Astrocyte (in vitro differentiated cells and primary cell): ENCODE measurements at places on chromosomes 2 and 18. TPM values are rescaled to one million over a fixed set of nuclear protein-coding genes. Genes with fewer than 3 reads are reported as not detected.

Gene SPIRE1
- total RNA-seq, result 38.9 and 42.0 TPM in 2 replicates

- H3K4me1 ChIP-seq, result peaks cover 4% of the 10 kb centered on the region
- no peak overlapping the region for H3K4me3 ChIP-seq
- H3K36me3 ChIP-seq, result no peaks in the 10 kb centered on the region
- no peak overlapping the region for H3K27ac ChIP-seq
Measured at GRCh38 chr2:238967031-238967977, 119.4 kb downstream of the TWIST2 start.

DNA sequence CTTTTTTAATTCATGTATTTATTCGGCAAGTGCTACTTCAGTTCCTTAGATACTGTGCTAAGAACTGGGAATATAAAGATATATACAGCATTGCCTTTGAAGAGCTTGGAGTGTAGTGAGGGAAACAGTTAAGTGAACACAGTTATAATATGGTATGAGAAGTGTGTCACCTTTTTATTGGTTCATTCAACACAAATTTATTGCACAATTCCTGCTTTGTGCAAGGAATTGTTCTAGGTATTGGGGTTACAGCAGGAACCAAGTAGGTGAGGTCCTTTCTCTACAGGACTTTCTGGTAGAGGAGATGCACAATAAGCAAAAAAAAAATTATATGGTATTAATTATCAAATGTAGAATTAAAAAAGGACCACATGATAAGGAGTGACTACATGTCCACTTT lies 65.5 kb downstream of the MTX2 start:
- H3K36me3 ChIP-seq, result no peaks in the 10 kb centered on the region
- H3K27ac ChIP-seq, result no peak overlapping the region
- no peak for DNase-seq
- H3K4me1 ChIP-seq, result no peaks in the 10 kb centered on the region
- H3K4me3 ChIP-seq, result no peak overlapping the region
- H3K27me3 ChIP-seq, result no peaks in the 10 kb centered on the region

DNA sequence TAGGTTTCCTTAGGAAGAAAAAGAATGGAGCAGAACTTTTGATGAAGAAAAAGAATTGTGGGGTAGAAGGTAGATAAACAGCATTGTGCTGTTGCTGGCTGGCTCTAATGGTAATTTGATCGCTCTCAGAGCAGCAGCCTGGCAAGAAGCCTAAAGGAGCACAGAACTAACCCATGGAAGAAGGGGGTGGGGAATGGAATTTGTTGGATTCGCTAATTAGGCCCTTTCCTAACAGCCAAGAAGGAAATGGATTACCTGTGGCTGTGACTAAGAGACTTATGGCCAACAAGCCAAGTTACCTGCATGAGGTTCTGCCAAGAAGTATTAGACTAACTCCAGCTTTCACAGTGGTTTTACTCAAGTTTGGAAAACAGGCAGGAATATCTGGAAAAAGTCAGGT lies 210.6 kb downstream of the IKZF2 start:
- H3K27ac ChIP-seq, result no peak overlapping the region
- DNase-seq, result peak; percentile 59
- H3K4me3 ChIP-seq, result no peak overlapping the region
- no peaks in the 10 kb centered on the region for H3K36me3 ChIP-seq
- H3K4me1 ChIP-seq, result no peaks in the 10 kb centered on the region

Gene FIGN
- 25.9 and 30.3 TPM in 2 replicates for total RNA-seq

DNA sequence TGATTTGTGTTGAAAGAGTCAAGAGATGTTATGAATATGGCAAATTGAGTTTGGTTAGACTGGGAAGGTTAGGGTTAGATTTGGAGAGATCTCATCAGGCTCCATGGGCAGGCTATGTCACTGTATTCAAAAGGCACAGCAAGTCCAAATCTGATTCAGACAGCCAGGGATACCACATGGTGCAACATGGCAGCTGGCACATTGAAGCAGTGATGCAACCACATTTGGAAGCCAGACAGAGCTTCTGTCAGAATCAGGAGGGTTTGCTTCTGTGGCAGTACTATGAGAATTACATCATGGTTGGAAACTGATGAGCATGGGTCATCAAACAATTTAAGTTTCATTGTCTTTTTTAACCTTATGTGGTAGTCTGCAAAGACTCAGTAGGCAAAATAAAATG lies 772.2 kb downstream of the SUCLG1 start:
- H3K4me1 ChIP-seq, result no peaks in the 10 kb centered on the region
- H3K27me3 ChIP-seq, result no peaks in the 10 kb centered on the region
- no peak overlapping the region for H3K4me3 ChIP-seq
